ENCODE measurements at places on chromosomes 7 and 10.

- no peak for DNase-seq
These were observed 5.9 kb downstream of the ADK start for GRCh38 chr10:74156919-74157289.

DNA sequence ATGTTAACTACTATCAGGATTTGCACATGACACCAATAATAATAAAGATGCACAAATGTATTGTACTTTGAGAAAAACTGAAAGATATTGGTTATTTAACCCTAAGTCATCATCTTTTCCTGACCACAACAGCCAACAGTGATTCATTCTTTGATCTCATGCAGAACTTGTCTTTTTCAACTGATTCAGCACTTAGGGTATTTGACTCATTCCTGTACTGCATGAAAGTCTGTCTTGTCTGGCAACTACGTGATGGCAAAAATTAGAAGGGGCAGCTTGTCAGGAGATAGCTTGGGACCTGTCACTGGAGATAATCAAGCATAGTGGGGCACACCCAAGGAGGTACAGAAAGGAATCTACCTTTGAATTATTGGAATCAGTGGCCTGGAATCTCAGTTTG, 77.8 kb upstream of the LRRC17 start:
- DNase-seq: no peak

GRCh38 chr10:32139223-32140073, 83.2 kb upstream of the KIF5B start:
- peak; percentile 70 for DNase-seq

- DNase-seq: no peak
These were observed 49.5 kb downstream of the NRP1 start for GRCh38 chr10:33284945-33285344.

GRCh38 chr10:126301701-126302475, 86.4 kb downstream of the ADAM12 start:
- no peak for DNase-seq

- no peak for DNase-seq
These were observed 57.4 kb downstream of the ATE1 start for GRCh38 chr10:121870413-121870812.

DNA sequence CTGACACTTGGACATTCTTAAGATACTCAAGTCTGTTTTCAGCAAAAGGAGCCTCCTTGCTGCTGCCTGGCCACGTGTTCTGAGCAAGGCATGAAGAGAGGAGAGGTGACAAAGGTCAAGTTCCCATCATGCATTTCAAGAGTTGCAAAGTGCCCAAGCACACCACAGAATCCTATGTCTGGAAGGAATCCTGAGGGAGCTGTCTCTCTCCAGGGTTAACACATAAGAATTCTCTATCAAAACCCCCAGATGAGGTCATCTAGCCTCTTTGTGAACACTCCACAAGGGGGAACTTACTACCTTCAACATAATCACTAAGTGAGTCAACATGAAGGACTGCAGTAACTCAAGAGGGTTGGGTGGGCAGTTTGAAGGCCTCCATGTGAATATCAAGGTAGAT, 155.5 kb downstream of the RNF216 start:
- DNase-seq: no peak

GRCh38 chr7:150453892-150454291, 3.5 kb downstream of the GIMAP8 start:
- no peak for DNase-seq

DNA sequence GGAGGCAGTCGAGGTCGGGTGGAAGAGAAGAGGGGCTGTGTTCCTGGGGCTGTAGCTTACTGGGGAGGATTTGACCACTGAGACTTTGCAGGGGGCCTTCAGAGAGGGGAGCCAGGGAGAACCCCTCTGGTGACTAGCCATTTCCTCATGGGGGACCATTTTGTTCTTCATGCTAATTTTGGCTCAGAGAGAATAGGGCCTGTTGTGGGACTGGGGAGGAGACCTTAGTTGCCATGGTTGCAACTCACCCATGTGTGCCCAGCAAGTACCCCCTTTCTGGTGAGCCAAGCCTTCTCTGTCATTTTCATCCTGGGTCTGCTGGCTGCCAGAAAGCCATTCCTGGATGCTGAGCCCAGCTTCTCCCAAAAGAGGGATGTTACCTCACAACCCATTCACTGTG, 120.9 kb downstream of the GRK5 start:
- no peak for DNase-seq

DNA sequence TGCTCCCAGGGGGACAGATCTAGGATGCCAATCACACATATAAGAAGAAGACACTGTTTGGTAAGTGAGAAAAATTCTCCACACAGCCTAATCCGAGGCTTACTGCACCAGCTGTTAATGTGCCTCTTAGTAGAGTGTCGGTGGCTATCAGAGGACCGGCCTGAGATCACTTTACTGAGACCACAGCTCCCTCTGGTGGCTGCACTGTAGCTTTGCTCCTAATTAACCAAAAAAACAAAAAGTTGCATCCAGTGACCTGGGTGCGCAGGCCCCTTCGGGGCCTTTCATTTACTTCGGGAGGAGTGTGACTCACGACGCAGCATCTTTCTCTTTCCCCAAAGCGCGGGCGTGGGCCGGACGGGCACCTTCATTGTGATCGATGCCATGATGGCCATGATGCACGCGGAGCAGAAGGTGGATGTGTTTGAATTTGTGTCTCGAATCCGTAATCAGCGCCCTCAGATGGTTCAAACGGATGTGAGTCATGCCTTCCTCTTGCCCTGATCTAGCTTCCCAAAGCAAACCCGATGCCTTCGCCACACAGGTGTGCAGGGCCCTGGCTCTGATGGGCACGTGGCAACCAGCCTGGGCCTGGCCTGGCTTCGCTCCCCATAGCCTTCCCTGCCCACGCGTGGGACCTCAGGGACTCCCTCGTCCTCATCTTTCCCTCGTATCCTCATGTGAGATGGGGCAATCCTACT, 56.7 kb downstream of the MKI67 start:
- peak; percentile 69 for DNase-seq

DNA sequence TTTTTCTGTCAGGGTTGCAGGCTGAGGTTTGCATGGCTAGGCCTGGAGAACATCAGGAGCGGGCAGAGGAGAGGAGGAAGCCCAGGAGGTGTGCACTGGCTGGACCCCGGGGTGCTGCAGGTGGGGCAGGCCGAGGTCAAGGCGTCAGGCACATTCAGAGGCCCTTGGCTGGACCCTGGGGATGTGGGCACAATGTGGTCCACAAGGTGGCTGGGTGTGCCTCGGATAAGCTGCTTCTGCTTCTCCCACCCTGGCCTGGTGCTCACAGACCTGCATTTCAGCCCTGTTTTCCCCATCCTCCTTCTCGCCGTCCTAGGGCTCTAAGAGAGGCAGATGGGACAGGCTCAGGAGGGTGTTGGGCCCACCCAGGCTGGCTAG, 108.2 kb downstream of the ADCY1 start:
- DNase-seq: no peak

DNA sequence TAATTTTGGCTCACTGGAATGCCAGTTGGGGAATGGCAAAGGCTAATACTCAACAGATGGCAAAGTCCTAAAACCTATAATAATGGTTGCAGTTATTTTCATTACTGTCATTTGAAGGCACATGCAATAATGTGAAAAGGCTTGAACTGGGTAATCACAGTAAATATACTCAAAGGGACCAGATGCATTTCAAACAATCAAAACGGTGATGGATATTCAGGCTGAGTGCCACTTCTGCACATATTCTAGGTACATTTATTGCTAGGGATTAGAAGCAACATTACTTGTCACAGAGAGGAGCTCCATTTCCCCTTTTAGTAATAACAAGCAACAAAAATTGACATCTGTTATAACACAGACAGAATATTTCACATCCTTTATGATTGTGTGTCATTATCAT, 171.8 kb downstream of the NXPH1 start:
- no peak for DNase-seq

GRCh38 chr7:107960272-107960671, 42.7 kb downstream of the LAMB1 start:
- no peak for DNase-seq

DNA sequence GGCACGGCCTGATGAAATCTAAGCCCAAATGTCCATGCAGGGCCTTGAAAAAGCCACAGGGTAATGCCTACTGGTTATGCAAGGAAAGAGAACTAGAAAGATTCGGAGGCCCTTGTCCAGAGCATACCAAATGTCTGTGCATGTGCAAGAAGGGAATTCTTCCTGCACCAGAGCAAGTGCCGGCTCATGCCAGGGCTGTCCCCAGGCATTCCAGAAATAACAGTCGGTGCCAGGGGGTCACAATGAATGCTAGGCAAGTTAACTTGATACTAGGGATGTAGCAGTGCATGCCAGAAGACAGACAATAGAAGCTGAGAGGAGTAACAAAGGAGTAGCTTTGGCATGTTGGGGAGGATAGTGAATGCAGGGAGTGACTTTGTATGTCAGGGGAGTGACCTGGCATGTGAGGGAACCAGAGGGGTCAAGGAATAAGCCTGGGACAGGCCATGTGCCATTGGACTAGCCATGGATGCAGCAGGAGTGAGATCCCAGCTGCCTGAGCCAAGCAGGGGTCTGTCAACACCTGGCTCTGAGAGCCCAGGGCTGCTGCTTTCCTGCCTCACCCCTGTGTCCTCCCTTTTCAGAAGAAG, 119.5 kb upstream of the UNC5B start:
- peak; percentile 20 for DNase-seq

DNA sequence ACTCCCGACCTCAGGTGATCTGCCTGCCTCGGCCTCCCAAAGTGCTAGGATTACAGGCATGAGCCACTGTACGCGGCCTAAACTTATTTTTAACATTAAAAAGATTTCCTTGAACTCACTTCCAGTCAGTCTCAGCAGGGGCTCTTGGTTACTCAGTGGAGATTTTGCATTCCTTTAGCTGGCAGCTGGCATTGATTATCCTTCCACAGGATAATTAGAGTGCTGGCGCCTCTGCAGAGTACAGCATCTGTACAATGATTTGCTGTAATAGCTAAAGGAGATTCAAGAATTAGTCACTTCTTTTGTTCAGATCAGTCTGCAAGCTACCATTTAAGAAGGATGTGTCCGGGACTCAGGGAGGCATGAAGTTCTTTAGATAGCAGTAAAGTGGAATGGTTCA, 125.0 kb upstream of the NPY start:
- DNase-seq: peak; percentile 13

- no peak for DNase-seq
These were observed 237.2 kb downstream of the BUB3 start for GRCh38 chr10:123391275-123392028.

GRCh38 chr7:100066953-100067352, 14.6 kb downstream of the ZNF3 start:
- peak; percentile 27 for DNase-seq

- DNase-seq: peak; percentile 35
These were observed 89.3 kb downstream of the BEND7 start for GRCh38 chr10:13439313-13440184.

DNA sequence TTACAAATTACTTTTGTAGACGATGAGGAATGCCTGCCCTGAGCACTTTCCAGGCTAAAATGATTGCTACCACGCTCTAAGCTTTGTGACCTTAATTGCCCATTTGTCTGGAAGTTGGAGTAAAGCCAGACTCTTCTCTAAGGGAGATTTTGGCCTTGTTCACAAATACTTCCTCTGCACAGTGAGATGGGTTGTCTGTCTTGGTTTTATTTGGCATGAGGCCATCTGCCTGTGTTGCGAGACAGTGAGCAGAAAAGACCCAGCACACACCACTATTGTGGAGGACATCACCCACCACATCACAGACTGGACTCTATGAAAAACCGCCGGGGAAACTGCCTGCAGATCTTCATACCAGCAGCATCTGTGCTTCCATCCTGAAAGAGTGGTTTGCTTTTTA, 138.4 kb downstream of the BICC1 start:
- no peak for DNase-seq

GRCh38 chr7:155222061-155222460, 75.6 kb upstream of the INSIG1 start:
- DNase-seq: peak; percentile 23

GRCh38 chr7:85133006-85133405, 53.9 kb downstream of the SEMA3D start:
- DNase-seq: no peak

DNA sequence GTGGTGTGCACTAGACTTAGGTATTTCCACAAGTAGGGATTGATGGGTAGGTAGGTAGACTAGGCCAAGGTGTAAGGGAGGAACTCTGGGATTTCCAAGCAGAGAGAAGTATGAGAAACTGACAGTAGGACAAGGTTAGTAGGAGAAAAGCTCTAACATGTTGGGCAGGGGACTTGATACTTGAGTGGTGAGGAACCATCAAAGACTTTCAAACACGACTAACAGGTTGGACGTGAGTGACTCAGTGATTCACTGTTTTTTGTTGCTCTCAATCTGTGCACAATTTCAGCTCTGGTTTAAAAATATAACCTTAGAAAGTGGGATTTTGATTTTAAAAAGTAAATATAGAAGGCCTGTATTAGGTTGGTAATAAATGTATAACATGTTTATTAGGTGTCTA, 44.4 kb downstream of the KLHDC10 start:
- DNase-seq: no peak

- DNase-seq: no peak
These were observed 25.4 kb upstream of the ELN start for GRCh38 chr7:74002474-74003017.

GRCh38 chr10:62457598-62457997, 83.4 kb downstream of the ZNF365 start:
- no peak for DNase-seq

- DNase-seq: no peak
These were observed 226.4 kb upstream of the HABP2 start for GRCh38 chr10:113326160-113327111.

GRCh38 chr10:15745751-15746150, 26.0 kb upstream of the ITGA8 start:
- no peak for DNase-seq

GRCh38 chr7:120996333-120996987, 7.9 kb downstream of the CPED1 start:
- no peak for DNase-seq

DNA sequence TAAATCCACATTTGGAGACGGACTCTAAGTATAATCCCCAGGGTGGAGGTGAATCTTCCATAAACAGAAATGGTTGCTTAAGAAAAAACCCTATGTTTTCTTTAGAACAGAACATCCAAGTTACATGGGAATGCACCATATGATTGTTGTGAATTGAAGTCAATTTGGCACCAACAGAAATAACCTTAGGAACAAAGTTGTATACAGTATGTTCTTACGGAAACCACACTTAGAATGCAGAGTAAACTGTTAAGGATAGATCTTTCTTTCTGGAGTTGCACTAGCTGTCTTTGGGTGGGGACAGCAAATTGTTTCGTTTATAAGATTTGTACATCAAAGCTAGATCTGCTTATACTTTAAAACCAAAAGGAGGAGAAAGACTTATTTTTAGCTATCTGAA, 316.4 kb downstream of the PTEN start:
- no peak for DNase-seq

Measured in NCI-H146 (cell line).